Kasumi-1 (cell line): ENCODE measurements at places on chromosomes 3 and 15.

- no peak for DNase-seq
Measured at GRCh38 chr3:76643623-76644304, 396.1 kb upstream of the ROBO2 start.

DNA sequence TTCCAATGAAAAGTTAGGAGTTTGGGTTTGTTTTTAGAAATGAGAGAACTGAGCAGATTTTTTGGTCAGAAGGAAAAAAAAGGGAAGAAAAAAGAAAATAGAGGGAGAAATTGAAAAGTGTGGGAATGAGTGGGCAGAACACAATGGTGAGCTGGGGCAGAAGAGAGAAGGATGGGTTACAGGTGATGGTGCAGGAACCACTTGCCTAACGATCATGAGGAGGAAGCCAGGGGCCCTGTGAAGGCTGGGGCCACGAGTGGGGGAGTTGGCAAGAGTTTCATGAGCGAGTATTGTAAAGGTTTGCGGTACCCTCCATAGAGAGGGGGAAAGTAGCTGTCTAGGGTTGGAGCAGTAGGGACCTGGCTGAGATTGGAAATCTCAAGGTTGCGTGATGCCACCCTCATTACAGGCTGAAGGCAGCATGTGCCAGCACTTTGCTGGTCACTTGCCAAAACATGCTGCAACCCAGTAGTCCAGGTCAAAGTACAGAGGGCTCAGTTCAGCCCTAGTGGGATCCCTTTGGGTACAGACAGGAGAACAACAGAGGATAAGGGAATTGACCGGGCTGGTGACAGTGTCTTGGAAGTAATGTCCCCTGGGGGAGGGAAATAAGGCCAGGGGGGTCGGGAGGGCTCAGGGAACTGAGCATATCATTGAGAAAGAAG, 6.6 kb downstream of the IVD start:
- no peak for DNase-seq

DNA sequence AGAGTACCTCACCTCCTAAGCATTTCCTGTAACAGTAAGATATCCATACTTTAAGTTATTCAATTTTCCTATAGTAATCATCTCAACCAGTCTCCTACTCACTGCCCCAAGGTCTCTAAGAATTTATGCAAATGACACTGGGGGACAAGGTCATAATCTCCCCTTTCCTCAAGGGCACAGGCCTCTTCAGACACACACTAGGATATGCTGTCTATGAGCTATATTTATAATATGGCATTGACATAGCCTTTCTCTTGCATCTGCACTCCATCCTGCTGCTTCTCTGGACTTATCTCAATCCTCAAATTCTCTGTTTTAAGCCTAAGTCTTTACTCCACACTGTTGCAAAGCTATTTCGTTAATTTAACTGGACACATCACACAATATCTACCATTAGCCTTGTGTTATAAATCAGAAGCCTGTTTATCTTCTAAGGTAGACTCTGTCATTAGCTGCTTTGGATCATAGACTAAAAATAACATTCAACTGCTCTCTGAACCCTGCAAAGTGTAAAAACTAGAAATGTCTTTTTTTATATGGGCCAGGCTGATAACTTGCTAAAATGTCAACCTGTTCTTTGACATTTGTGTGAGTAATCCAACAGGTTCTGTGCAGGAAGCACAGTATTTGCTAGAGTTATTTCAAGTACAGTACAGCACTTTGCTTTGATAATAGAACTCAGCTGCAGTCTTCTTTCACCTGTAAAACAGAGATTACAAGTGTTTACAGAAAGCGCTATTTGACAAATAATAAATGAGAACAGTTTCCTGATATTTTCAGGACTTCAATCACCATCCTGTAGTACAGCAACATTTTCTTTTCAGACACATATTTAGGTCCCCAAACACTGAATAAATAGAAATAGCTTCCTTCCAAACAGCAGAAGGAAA, 17.8 kb upstream of the SEC62 start:
- no peak for DNase-seq

DNA sequence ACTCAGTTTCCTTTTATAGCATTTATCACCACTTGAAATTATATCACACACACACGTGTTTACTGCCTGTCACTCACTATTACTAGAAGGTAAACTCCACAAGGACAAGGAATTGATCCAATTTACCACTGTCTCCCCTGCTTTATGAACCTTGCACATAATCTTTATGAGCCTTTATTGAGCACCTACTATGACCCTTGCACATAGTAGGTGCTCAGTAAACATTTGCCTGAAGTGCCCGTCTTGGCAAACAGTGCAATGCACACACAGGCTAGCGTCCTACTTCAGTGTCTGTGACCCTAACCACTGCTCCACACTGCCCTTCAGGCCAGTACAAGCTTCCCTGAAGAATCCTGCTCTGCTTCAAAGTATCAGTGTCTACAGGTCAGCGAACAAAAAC, 237.7 kb upstream of the TMC3 start:
- DNase-seq = no peak

GRCh38 chr3:129599073-129599472, 7.4 kb downstream of the PLXND1 start:
- no peak for DNase-seq

GRCh38 chr3:137222736-137223225, 265.0 kb downstream of the IL20RB start:
- no peak for DNase-seq

DNA sequence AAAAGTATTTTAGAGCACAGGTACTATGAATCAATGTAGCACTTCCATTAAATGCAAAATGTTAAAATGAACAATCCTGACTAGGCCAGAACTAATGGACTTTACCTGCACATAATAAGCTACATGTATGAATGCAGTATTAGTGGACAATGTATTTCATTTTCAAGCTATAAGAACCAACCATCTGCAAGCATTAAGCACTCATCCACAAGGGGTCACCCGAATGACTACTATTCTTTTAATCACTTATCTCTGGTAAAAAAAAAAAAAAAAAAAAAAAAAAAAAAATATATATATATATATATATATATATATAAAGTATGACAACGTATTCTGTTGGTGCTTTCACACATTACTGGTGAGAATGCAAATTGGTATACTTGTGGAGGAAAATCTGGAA, 7.2 kb downstream of the HERC1 start:
- DNase-seq = peak; percentile 53

- DNase-seq = no peak
Measured at GRCh38 chr15:33191591-33191990, 2.9 kb downstream of the FMN1 start.

GRCh38 chr15:57395292-57395691, 19.0 kb downstream of the CGNL1 start:
- DNase-seq = no peak

GRCh38 chr15:87967951-87968350, 288.6 kb downstream of the NTRK3 start:
- DNase-seq = no peak

DNA sequence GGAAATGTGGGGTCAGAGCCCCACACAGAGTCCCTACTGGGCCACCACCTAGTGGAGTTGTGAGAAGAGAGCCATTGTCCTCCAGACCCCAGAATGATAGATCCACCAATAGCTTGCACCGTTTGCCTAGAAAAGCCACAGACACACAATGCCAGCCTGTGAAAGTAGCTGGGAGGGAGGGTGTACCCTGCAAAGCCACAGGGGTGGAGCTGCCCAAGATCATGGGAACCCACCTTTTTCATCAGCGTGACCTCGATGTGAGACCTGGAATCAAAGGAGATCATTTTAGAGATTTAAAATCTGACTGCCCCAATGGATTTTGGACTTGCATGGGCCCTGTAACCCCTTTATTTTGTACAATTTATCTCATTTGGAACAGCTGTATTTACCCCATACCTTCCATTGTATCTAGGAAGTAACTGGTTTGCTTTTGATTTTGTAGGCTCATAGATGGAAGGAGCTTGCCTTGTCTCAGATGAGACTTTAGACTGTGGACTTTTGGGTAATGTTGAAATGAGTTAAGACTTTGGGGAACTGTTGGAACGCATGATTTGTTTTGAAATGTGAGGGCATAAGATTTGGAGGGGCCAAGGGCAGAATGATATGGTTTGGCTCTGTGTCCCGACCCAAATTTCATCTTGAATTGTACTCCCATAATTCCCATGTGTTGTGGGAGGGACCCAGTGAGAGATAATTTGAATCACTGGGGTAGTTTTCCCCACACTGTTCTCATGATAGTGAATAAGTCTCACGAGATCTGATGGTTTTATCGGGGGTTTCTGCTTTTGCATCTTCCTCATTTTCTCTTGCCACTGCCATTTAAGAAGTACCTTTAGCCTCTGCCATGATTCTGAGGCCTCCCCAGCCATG, 49.0 kb downstream of the CD200 start:
- no peak for DNase-seq

- no peak for DNase-seq
Measured at GRCh38 chr3:127097481-127097880, 95.5 kb upstream of the PRR23E start.

GRCh38 chr3:101144105-101144504, 150.9 kb upstream of the ABI3BP start:
- no peak for DNase-seq

GRCh38 chr3:139357899-139358298, 14.1 kb downstream of the MRPS22 start:
- no peak for DNase-seq

- no peak for DNase-seq
Measured at GRCh38 chr3:152849996-152850578, 15.2 kb downstream of the P2RY1 start.

- DNase-seq = peak; percentile 62
Measured at GRCh38 chr3:64399205-64399800, 174.0 kb upstream of the PRICKLE2 start.

GRCh38 chr3:2889736-2890135, 220.4 kb downstream of the IL5RA start:
- no peak for DNase-seq

GRCh38 chr3:178385280-178385952, 150.8 kb upstream of the KCNMB2 start:
- DNase-seq = peak; percentile 43

GRCh38 chr3:9736831-9737230, 5.3 kb downstream of the BRPF1 start:
- DNase-seq = no peak

DNA sequence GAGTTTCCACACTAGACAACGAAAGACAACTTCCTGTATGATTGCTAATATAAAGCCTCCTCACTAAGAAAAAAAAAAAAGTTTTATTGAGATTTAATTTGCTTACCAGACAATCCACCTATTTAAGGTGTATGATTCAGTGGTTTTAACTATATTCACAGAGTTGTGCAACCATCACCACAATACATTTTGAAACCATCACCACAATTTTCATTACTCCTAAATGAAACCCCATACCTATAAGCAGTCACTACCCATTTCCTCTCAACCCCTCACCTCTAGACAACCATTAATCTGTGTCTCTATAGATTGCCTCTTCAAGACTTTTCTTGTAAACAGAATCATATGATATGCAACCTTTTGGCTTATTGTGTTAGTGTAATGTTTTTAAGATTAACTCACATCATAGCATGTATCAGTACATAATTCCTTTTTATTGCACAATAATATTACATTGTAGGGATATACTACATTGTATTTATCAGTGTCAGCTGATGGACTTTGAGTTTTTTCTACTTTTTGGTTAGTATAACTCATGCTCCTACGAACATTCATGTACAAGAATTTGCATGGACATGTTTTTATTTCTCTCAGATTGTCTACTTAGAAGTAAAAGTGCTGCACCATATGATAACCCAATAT, 339.7 kb downstream of the NLGN1 start:
- DNase-seq = no peak

GRCh38 chr15:92958105-92958504, 58.0 kb downstream of the CHD2 start:
- DNase-seq = no peak

DNA sequence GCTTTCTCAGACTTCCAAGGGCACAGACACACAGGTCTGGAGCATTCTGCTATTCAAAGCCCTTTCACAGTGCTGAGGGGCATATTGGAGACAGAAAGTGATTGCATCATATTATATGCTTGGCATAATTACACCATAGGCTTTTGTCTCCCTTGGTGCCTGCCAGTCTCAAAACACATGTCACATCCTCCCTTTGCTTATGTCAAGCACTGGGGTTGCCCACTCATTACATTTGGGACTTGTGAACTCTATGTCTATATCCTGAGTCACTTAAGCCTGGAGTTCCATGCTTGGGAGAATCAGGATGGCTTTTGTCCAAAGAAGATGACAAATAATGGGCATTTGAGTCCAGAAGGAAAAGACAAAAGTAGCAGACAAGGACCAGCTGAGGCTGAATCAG, 12.3 kb upstream of the PDZRN3 start:
- DNase-seq = no peak

GRCh38 chr3:58090351-58090750, 82.1 kb downstream of the FLNB start:
- DNase-seq = no peak

- no peak for DNase-seq
Measured at GRCh38 chr3:35078780-35079179, 560.5 kb upstream of the ARPP21 start.

- DNase-seq = no peak
Measured at GRCh38 chr3:125622381-125622791, 27.1 kb upstream of the OSBPL11 start.

GRCh38 chr3:3636815-3637214, 162.4 kb upstream of the LRRN1 start:
- DNase-seq = no peak

DNA sequence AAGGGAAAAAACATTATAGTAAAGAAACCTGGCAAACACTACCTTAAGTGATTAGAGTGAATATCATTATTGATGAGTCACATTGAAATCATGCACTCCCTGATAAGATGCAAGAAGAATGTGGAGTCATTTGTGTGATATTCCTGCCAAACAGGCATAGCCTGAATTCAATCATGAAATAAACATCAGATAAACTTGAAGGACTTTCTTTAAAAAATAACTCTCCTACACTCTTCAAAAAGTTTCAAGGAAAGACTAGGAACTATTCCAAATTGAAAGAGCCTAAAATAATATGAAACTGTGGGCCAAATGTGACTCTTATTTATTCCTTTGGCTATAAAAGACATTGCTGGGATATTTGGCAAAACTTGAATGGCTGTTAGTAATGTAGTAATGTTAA, 625.7 kb upstream of the LMCD1 start:
- DNase-seq = no peak
